RPMI7951 (cell line): ENCODE measurements at places on chromosomes 3 and 15. TPM values are rescaled to one million over a fixed set of nuclear protein-coding genes. Genes with fewer than 3 reads are reported as not detected.

The DGKG gene
- 15.3 and 17.3 TPM in 2 replicates for total RNA-seq

The KBTBD13 gene
- total RNA-seq = not detected in 2 replicates

DNA sequence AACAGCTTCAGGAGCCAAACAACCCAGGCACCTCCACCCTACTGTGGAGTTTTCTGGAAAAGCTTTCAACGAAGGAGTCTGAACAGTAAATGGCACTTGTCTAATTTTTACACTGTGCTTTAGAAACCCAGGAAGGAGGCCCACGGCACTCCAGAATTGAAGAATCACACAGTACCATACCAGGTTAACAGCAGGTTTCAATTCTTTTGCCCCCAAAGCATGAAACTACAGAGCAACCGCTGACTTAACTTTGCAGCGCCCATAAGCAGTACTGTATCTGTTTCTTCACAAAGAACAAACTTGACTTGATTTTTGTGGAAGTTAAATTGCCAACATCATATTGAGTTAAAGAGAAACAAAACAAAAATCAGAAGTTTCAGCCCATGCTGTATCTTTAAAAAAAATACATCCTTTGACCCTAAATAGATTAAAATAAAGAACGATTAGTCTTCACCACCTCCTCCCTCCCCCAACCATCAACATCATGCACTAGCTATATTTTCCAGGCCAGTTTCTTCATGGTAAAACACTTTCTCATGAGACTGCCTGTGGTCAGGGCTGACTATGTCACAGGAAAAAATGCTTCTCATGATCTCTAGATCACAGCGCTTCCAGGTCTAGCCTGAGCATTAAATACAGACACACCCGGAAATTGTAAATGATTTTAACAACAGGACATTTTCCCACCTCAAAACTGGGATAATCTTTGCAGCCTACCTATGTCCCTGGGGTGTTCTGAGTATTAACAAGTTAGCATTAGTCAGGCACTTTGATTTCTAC lies 456.3 kb downstream of the FOXP1 start:
- DNase-seq = peak; percentile 61

GRCh38 chr3:67228136-67228535 lies 230.0 kb downstream of the KBTBD8 start:
- DNase-seq = no peak

- DNase-seq = no peak
Measured at GRCh38 chr3:159185443-159186050, 383.7 kb downstream of the MFSD1 start.

DNA sequence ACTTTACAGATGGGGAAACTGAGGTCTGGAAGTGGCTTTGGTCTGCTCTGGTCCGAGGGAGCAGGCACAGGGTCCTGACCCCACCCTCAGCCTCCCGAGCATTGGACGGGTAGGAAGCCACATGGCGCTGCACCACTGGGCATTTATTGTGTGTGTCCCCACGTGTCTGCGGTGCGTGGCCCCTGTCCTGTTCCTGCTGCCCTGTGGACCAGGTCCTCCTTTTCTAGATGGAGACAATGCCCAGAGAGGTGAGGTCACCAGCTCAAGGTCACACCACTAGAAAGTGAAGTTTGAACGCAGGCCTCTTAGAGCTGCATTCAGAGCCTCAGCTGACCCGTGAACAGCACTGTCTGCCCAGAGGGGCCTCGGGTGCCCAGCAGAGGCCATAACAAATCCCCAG lies 26.8 kb downstream of the DUSP7 start:
- DNase-seq = no peak

The TGM5 gene
- not detected in 2 replicates for total RNA-seq

The PLSCR5 gene
- total RNA-seq = not detected in 2 replicates

DNA sequence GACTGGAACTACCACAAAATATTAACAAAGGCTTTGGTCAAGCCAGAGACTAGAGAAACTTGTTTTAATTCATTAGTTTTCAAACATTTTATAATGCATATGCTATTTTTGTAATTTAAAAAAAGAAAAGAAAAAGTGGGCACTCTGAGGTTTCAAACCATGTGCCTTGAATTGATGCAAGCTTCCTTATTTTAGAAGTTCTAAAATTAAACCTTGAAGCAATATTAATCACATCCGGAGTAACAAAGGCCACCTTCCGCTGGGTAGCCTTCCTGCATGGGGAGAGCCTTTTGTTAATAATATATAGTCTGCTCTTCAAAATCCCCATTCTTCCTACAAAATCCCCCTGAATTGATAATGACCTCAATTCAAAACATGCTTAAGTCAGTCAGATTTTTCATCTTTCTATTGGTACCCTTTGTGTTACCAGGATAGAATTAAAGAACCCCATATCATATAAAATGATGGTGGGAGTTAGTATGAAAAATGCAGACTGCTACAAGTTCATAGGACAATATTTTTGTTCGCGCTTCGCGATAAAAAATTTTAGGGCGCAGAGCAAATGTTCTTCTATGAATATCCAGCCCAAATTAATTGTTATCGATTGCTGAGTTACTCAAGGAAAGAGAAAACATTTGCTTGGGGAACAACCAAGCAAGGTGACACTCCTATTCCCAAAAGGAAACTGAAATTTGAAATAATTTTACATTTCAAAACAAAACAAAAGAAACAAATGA lies 30.6 kb downstream of the LDHAL6B start:
- DNase-seq = peak; percentile 40

DNA sequence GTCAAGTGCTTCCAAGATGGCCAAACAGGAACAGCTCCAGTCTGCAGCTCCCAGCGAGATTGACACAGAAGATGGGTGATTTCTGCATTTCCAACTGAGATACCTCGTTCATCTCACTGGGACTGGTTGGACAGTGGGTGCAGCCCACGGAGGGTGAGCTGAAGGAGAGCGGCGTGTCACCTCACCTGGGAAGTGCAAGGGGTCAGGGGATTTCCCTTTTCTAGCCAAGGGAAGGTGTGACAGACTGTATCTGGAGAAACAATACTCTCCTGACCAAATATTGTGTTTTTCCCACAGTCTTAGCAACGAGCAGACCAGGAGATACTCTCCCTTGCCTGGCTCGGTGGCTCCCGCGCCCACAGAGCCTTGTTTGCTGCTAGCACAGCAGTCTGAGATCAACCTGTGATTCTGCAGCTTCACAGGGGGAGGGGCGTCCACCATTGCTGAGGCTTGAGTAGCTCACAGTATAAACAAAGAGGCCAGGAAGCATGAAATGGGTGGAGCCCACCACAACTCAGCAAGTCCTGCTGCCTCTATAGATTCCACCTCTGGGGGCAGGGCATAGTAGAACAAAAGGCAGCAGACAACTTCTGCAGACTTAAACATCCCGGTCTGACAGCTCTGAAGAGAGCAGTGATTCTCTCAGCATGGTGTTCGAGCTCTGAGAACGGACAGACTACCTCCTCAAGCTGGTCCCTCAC lies 293.5 kb upstream of the SUCLG2 start:
- no peak for DNase-seq

The HIGD2B gene
- not detected in 2 replicates for total RNA-seq

DNA sequence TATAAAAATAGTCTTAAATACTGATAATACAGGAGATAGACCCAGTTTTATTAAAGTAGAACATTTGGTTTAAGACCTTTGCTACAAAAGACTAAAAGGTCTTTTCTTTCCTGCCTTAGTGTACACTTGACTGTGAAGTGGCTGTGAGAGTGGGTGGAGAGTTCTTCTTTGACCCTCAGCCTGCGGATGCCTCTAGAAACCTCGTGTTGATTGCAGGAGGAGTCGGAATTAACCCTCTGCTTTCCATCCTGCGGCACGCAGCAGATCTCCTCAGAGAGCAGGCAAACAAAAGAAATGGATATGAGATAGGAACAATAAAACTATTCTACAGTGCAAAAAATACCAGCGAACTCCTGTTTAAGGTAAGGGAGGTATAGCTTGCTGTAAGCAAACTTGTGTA lies 36.5 kb downstream of the OXNAD1 start:
- DNase-seq = no peak

The SERPINI1 gene
- 1.9 TPM in 2 replicates for total RNA-seq

- DNase-seq = peak; percentile 85
Measured at GRCh38 chr15:68256675-68257450, 20.7 kb upstream of the FEM1B start.

GRCh38 chr3:153210660-153211059 lies 48.6 kb downstream of the RAP2B start:
- peak; percentile 71 for DNase-seq

DNA sequence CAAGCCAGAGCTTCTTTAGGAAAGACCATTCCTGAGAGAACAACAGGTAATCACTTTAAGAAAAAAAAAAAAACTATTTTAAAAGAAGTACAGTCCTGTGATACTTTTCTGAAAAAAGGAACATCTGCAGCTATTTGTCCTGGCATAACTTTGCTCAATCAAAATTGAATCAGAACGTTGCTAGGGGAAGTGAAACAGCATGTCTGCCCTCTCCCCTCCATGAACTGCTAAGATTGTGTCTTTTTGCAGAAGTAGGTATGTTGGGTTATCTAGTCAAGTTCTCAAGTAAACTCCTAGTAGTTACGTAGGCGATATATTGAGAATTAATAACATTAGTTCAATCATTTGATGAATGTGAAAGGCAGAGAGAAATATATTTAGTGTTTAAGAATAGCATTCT lies 1013.3 kb downstream of the TUSC7 start:
- DNase-seq = no peak
